ENCODE measurements at places on chromosomes 5 and 9. TPM values are rescaled to one million over a fixed set of nuclear protein-coding genes. Genes with fewer than 3 reads are reported as not detected.
A peak's percentile ranks its signal among the peaks of the same experiment; 100 is the strongest.

GRCh38 chr5:151257731-151258181, 4.8 kb downstream of the GM2A start:
- DNase-seq: no peak

GRCh38 chr5:73495772-73496335, 2.4 kb upstream of the BTF3 start:
- DNase-seq: no peak

DNA sequence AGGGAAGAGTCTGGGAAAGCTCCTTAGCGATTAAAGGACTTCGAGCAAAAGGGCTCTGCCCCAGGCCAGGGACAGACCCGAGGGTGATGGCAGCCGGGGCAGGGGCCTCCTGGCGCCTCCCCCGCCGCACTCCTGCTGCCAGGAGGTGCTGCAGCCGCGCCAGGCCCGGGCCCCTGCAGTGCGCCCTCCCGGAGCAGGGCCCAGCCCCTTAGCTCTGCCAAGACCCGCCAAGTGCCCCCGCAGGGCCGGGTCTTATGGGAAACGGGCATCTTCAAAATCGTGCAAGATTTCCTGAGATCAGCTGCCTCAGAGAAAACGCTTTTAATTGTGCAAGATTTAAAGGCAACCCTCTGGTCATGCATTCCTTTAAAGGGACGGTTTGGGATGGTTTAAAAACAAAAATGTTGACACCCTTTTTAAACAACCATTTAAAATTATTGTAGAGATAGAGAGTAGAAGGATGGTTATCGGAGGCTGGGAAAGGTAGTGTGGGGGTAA, 52.4 kb downstream of the CDC14B start:
- DNase-seq: no peak

- peak; percentile 86 for DNase-seq
These were observed 116.8 kb upstream of the CNTLN start for GRCh38 chr9:17017931-17018491.

The SOX30 gene
- total RNA-seq: 0.14 TPM

- DNase-seq: peak; percentile 99
These were observed 50.4 kb upstream of the STXBP1 start for GRCh38 chr9:127561491-127562278.

GRCh38 chr9:78213712-78214111, 22.2 kb upstream of the CEP78 start:
- peak; percentile 49 for DNase-seq

GRCh38 chr9:115386963-115387770, 269.2 kb upstream of the TNC start:
- no peak for DNase-seq

- peak; percentile 12 for DNase-seq
These were observed 1211.5 kb upstream of the CDH9 start for GRCh38 chr5:28249771-28250415.

The TSSK1B gene
- 0.20 TPM for total RNA-seq

The CORO2A gene
- total RNA-seq: 11.1 TPM

The CD72 gene
- 1.8 TPM for total RNA-seq

DNA sequence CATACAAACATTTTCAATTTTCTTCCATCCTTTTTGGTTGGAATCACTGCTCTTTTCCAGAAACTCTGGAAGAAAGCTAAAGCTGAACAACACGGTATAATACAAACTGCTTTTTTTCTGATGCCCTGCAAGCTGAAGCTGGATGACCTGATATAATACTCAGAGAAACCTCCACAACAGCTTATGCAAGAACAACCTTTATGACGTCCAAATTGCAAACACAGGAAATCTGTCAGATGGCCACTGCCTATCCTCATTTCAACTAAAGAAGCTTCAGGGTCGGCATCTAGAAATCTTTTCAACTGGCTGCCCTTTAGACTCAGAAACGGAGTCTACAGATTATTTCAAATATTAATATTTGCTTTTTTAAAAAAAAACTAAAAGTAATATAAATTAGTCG, 106.5 kb upstream of the PRDM9 start:
- no peak for DNase-seq

DNA sequence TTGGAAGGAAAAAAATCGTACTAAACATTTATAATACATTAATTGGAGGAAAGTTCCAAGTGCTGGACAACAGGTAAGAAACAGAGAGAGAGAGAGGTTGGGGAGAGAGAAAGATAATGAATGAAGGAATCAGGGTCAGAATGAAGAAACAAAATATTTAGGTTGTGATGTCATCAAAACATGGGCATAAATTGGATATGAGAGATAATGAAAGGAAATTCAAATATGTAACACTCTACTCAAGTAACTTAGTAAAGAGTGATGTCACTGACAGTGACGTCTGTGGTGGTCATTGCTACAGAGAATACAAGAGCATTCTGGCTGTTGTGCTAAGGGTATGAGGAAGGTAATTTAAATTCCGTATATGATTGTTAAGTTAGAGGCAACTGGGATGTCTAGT, 543.4 kb upstream of the COX7C start:
- no peak for DNase-seq

The TPPP gene
- total RNA-seq: 1.9 TPM

DNA sequence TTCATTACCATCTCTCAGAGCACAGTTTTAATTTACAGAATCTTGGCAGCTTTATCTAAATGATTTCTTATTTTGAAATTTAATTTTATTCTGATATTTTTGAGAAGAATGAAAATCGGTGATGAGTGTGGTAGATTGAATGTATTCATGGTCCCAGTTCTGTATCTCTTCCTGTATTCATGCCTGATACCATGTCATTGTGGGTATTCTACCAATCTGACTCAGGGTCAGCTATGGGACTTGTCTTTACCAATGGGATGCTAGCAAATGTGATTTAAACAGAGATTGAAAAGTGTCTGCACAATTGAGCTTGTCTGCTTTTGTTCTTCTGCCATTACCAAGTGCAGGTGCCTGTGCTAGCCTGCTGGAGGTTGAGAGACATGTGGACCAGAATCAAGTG, 17.8 kb upstream of the ZNF618 start:
- no peak for DNase-seq

DNA sequence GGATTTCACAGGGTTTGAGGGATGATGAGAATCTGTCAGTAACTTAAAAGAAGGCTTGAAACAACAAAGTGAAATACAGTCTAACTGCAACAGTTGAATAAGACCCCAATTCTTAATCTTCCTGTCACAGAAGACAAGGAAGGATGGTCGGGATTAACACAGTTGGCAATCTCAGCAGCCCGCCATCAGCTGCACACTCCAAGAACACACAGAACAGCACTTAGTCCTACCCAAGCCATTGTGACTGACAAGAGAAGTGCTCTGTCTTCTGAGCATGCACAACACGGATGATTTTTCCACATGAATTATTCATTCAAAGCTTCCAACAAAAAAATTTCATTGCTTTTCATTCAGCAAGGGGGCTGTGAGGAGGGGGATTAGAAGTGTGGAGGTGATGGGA, 576.1 kb downstream of the TLE4 start:
- no peak for DNase-seq

The CCNJL gene
- total RNA-seq: 12.5 TPM

DNA sequence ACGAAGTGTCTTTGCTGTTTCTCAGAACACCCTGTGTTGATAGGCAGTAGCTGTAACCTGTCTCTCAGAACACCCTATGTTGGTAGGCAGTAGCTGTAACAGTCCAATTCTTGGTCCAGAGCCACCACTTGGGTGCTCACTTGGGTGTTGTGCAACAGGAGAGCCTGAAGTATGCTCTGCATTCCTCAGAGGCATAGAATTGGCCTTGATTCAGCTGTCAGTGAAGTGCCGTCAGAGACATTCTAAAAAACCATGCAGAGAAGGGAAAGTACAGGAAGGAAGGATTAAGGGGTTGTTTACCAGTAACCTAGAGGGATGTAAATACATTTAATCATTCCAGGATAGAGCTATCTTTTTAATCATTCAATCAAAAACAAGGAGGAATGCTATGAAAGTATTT, 231.2 kb downstream of the ARRDC3 start:
- peak; percentile 87 for DNase-seq

- peak; percentile 62 for DNase-seq
These were observed 1.2 kb upstream of the SQSTM1 start for GRCh38 chr5:179819296-179820126.

- no peak for DNase-seq
These were observed 78.3 kb downstream of the DCP2 start for GRCh38 chr5:113054899-113055298.

- DNase-seq: no peak
These were observed 39.2 kb downstream of the WDR36 start for GRCh38 chr5:111131356-111131755.

The EDIL3 gene
- total RNA-seq: 226 TPM

GRCh38 chr9:71884005-71884404, 27.0 kb downstream of the ABHD17B start:
- no peak for DNase-seq

DNA sequence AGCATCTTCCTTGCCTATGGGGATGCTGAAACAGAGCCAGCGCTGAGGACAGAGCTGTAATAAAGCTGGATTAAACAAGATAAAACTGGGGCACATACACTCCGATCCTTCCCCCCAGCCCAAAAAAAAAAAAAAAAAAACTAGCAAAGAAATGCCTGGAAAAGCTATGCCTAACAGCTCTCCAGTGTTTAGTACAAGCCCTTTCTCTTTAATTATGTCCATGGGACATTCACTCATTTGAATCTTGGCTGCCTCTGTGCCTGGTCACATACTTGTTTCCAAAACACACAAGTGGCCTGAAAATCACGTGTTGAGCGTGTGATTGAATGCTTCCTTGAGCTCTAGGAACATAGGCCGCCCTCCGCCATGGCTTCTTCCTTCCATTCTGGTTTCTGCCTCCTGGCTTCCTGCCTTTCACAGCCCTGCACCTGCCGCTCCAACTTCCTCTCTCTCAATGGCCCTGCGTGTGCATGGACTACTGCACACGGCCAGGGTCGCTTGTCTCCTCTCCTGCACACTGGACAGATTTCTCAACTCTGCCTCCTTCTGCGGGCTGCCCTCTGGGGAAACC, 111.0 kb upstream of the RETREG1 start:
- no peak for DNase-seq

GRCh38 chr5:14706615-14707021, 42.1 kb downstream of the OTULIN start:
- DNase-seq: peak; percentile 65

The HRH2 gene
- 1.9 TPM for total RNA-seq

DNA sequence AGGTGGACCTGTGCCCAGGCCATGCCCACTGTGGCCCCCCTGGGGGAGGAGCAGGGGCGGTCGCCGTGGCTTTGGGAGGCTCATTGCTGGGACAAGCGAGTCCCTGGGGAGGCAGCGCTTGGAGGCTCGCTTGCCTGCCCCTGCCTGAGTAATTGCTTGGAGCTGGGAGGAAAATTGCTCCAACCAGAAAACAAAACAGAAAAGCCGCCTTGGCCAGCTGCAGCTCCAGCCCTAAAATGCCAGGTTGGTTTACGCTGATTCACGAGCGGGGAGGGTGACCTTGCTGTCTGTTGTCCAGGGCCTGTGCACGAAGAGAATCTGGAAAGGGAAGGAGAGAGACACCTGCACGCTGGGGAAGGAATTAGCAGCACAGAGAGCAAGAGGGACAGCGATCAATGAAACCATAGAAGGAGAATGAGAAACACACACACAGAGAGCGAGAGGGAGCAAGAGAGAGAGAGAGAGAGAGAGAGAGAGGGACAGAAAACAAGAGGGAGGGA, 25.3 kb downstream of the NTNG2 start:
- DNase-seq: no peak

Measured in astrocyte (in vitro differentiated cells and primary cell).